ENCODE measurements at places on chromosomes 3 and 15.
A peak's percentile ranks its signal among the peaks of the same experiment; 100 is the strongest.

- no peak for DNase-seq
Observed at GRCh38 chr15:41039121-41039520, 77.0 kb downstream of the INO80 start.

GRCh38 chr3:171266034-171266739 lies 194.0 kb downstream of the TNIK start:
- peak; percentile 58 for DNase-seq

- no peak for DNase-seq
Observed at GRCh38 chr3:12810961-12811360, 14.5 kb downstream of the CAND2 start.

DNA sequence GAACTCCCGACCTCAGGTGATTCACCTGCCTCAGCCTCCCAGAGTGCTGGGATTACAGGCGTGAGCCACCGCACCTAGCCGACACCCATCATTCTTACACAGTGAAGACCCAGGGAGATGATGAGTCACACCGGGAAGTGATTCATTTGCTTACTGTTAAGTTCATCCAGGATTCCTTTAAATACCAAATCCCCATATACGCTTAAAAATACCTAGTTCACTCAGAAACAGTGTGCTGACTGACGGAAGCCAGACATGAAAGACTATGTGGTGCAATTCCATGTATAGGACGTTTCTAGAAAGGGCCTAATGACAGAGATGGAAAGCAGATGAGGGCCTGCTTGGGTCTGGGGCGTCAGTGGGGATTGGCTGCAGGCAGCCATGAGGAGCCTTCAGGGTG lies 75.2 kb downstream of the APBA2 start:
- DNase-seq = no peak

GRCh38 chr3:39134305-39134704 lies 19.1 kb downstream of the CSRNP1 start:
- DNase-seq = no peak

- DNase-seq = no peak
Observed at GRCh38 chr3:52494445-52494844, 693 bp upstream of the STAB1 start.

- DNase-seq = no peak
Observed at GRCh38 chr15:68552773-68553172, 26.0 kb upstream of the CORO2B start.

DNA sequence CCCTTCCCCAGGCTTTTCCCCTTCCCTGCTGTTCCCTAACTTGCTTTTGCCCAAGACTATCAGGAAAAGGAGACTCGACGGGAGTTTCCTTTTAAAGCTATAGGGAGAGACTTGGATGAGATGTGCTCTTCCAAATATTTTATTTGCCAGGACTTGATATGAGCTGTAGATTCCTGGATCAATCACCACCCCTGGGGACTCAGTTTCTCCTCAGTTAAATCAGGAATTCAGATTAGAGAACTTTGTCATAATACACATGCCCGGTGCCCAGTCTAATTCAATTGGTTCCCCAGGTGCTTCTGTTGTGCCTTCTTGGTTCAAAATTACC lies 46.6 kb downstream of the SMAD6 start:
- no peak for DNase-seq

DNA sequence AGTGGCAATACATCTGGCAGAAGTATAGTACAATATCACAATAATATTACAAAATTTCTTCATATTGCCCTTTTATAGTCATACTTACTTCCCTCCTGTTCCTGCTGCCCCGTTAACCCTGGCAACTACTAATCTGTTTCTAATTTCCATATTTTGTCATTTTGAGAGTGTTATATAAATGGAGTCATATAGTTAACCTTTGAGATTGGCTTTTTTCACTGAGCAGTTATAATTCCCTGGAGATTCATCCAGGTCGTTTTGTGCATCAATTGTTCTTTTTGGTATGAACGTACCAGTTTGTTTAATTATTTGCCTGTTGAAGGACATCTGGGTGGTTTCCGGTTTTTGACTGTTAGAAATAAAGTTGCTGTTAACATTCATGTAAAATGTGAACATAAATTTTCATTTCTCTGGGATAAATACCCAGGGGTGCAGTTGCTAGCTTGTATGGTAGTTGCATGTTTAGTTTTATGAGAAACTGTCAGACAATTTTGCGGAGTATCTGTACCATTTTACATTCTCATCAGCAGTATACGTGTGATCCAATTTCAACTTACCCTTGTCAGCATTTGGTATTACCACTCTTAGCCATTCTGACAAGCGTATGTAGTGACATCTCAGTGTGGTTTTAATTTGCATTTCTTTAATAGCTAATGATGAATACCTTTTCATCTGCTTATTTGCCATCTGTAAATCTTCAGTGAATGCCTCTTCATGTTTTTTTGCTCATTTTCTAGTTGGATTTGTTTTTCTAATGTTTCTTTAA lies 32.2 kb upstream of the IL20RB start:
- no peak for DNase-seq
